ENCODE measurements at places on chromosomes 5 and 9.

GRCh38 chr5:164818445-164818844 is 1313.0 kb downstream of the MAT2B start:
- DNase-seq: no peak

GRCh38 chr9:10706788-10707187 is 94.0 kb upstream of the PTPRD start:
- no peak for DNase-seq

DNA sequence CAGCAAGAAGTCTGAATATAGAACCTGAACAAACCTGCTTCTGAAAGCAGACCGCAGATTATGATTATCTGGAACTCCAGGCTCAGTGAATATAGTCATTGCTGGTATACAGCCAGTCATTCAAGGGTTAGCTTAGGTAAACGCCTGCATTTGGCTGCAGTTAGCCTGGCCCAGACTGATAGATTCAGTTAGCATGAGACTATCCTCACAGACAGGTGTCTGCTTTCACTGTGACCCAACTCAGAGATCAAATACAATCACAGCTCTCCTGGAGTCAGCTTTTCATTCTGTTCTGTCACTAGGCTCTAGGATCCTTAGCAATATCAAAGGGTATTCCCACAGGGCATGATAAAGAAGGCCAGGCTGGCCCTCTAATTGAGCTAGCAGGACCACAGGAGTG is 138.6 kb upstream of the PLCXD3 start:
- no peak for DNase-seq

- DNase-seq: no peak
Measured at GRCh38 chr5:147860641-147861025, 17.9 kb upstream of the SCGB3A2 start.
